Naive thymus-derived CD4-positive, alpha-beta T cell (primary cell): ENCODE measurements at places on chromosomes 16 and 17.
A peak's percentile ranks its signal among the peaks of the same experiment; 100 is the strongest.

- DNase-seq: no peak
Measured at GRCh38 chr17:4998027-4998731, 429 bp downstream of the KIF1C start.

GRCh38 chr17:58534901-58535421 is 20.5 kb upstream of the MTMR4 start:
- DNase-seq: no peak

- no peak for DNase-seq
Measured at GRCh38 chr16:3138342-3138741, 3.5 kb downstream of the ZNF213 start.

GRCh38 chr16:49884033-49885015 is 28.4 kb upstream of the ZNF423 start:
- DNase-seq: no peak

DNA sequence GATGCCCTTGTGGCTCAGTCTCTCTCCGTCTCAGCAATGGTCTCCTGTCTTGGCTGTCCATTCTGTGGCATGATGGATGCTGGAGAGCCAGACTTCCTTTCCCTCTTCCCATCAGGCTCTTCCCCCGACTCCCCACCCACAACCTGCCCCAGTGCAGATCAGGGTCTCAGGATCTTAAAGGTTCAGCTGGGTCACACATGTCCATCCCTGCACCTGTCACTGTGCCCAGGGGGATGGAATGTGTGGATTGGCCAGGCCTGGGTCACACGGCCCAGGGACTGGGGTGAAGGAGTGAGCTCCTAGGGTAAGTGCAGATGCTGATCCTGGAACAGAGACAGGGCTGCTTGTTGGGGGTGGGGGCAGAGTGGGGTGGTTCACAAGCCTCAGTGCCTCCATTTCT is 23.0 kb downstream of the ADGRG5 start:
- no peak for DNase-seq

GRCh38 chr16:83806036-83806435 is 1.7 kb upstream of the HSBP1 start:
- DNase-seq: no peak

GRCh38 chr17:77457572-77458201 is 316.9 kb downstream of the SEC14L1 start:
- DNase-seq: no peak

DNA sequence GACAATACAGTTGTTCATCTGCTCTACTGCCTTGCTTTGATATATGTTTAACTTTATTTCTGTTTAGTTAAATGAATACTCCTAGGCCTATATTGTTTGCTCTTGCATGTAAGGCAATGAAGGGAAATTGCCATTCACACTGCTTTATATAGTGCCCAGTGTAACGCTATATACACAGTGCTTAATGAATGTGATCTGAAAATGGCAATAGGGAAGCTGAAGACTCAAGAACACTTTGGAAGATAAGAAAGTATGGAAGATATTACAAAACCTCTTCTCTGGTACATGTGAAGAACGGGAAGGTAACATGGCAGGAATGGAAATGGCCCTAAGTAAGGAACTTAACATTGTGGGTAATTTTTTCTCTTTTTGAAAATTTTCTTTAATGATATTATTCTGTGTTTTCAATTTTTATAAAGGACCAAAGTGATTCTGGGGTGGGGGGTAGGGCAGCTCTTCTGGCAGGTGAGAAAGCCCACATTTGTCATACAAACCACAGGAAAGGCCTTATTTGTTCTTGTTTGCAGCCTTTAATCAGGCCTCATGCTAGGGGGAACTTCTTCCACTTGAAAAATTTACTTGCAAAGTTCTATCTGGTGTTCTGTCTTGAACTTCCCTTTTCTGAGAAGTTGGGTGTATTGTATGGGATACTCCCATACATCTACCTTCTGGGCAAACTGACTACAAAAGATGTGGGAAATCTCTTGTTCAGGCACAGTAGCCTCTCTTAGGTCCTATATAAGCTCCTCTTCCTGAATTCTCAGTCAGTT is 100.8 kb upstream of the CORO6 start:
- peak; percentile 43 for DNase-seq

DNA sequence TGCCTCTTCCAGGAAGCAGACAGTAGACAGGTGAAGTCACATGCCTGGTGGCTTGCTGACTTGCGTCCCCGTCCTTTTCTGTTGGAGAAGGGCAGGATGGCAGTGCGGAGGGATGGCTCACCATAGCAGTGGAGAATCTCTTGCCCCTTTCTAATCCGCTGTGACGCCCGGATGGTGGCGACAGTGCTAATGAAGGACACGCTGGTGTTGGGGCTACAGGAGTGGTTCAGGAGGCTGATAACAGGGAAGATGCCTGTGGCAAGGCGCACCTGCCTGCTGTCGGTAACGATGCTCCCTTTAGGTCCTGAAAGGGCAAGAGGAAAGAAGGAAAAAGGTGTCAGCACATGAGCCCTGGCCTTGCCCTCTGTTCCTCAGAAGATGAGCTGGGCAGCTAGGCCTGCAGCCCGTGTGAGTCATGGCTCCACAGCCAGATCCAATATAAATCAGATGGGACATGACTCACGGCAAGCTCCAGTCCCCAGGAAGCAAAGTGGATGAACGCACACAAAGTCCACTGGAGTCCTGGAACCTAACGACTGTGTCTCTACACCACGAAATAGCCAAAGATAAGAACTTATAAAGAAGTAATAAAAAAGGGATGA is 25.5 kb downstream of the SERPINF1 start:
- no peak for DNase-seq

DNA sequence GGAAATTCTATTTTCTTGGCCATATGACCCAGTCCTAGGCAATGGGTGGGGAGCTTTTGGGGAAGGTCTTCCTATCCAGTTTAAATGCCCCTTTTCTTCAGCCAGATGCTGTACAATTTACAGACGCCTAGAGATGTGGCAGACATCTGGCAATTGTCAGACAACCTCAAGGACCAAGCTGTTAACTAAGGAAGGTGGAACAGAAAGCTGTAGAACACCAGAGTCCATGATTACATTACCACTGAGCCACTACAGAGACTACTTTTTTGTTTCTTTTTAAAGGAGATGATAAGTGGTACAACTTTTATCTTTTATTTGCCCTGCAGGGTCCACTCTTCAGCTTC is 21.1 kb upstream of the CORO6 start:
- DNase-seq: no peak

DNA sequence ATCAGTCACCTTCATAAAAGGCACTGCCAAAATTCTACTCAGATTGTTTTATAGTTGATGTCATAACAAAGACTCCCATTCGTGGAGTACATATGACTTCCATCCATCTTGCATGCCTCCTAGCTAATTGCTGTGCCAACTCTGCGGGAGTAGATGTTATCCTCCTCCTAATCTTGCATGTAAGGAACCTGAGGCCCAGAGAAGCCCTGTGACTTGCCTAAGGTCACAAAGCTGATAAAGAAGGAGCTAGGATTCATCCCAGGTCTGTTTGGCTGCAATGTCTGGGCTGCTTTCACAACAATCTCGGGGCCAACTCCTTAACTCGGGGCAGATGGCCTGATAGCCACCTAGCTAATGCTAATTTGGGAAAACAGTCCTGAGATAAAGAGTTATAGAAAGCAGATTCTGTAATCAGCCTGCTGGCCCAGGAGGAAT is 87.3 kb downstream of the YPEL2 start:
- DNase-seq: no peak

DNA sequence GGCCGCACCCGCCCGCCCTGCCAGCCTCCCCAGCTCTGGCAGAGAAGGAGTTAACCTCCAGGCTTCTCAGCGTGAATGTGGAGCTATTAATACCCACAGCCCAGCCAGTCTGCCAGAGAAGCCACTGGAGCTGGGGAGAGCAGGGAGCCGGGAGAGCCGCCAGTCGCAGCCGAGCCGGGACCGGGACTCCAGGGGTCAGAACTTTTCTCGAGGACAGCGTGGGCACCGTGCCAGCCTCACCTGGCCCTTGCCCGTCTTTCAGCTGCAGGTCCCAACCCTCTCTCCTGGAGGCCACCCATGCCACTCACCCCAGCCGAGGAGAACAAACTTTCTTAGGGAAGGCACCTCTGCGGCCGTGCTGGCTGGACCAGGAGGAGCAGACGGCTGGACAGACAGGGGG is 33.8 kb upstream of the SBK1 start:
- no peak for DNase-seq

DNA sequence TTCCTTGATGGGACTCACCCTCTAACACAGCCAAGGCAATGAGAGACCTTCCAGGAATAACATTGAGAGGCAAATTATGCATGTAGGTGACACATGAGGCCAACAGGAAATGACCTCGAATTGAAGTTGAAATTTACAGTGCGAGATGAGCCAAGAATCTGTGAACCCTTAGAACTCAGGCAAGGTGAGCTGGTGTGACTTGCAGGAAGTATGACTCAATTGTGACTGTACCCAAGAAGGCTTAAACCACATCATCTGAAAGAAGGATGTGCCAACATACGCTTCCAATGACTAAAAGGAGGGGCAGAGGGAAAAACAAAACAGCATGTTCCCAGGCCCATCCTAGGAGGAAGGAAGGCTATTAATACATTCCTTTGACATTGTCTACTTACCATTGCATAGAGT is 44.8 kb downstream of the PITPNC1 start:
- peak; percentile 46 for DNase-seq

DNA sequence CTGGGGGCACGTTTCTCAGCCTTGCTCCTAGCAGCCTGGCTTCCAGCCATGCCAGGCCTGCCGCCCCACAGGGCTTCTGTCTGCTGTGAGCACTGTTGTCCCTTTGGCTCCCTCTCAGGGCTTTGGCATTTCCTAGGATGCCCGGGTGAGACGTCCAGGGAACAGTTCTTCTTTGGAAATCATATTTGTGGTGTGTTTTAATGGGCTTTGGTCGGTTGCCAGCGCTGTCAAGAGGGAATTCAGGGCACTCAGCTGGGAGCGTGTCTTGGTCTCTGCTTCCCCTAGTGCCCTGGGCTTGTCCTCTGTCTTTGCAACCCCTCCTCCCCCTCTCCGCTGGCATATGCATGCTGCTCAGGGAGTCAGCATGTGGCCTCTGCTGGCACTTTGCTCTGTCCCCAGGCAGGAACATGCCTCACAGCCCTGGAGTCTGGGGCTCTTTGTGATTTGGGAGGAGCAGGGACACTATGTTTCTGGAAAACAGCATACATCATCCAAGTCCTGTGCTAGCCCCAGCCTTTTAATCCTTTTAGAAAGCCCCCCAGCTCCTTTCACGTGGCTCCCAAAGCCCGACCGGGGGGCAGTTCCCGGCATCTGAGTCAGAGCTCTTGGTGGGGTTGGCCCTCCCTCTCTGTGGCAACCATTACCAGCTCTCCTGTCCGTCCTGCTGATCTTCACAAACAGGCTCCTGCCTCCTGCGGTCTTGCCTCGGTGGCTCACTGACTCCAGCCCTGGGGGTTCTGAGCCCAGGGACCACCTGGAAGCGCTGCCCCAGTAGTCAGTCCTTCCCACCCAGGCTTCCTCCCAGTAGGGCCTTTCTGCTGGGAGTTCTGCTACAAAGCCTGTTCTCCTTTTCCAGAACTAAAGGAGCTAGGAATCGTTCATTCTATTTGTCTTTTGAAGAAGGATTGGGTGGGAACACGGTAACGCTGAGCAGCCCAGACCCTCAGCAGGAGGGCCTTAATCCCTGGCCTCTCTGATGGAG is 26.7 kb downstream of the SAP30BP start:
- DNase-seq: no peak

GRCh38 chr17:48994549-48995303 is 2.5 kb upstream of the IGF2BP1 start:
- DNase-seq: no peak

DNA sequence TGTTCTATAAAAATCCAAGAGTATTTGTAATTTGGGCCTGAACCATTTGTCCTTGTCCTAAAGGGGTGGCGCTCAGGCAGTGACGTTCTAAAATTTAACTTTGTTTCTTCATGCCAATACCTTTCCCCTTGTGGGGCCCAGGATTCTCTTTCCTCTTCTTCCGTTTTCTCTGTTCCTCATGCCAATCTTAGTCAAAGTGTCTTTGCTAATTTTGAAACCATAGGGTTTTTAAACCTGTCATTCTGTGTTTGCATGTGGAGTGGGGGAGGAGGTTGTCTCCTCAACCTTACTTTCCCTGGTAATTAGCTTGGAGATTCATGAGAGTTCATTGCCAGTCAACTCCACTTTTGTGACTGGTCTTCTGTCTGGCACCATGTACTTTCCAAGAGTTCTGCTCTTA is 337.1 kb downstream of the MAF start:
- DNase-seq: no peak

DNA sequence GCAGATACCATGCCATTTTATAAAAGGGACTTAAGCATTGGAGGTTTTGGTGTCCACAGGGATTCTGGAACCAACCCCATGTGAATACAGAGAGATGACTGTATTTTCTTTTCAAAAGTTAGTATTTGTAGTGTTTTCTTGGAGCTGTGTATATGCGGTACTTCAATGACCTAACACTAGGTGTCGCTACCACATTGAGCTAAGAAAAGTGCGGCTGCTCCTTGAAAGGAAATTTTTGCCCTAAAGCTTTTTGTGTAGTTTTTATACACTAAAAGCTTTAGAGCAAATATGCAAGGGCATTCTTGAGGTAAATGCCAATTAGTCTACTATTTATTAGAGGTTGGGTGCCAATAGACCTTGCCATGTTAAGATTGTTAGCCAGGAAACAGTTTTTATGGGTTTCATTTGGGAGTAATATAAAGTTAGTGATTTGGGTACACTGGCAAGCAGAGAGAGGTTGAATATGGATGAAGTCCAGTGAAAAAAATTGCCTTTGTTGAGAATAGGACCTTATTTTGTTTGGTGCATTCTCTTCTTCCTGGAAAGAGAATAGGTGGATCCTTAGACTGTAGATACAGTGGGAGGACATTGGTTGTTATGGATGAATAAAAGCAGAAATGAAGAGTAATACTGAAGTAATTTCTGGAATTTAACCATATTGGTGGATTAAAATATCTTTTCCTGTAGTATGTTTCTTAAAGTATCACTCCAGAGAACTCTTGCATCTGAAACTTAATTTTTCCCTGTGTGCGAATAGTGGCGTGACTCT is 43.3 kb downstream of the BCAS3 start:
- peak; percentile 13 for DNase-seq

- no peak for DNase-seq
Measured at GRCh38 chr17:6046431-6046830, 23.7 kb upstream of the WSCD1 start.

- peak; percentile 62 for DNase-seq
Measured at GRCh38 chr17:77884019-77884418, 74.5 kb upstream of the TNRC6C start.

- DNase-seq: no peak
Measured at GRCh38 chr17:73288534-73289302, 23.1 kb downstream of the CDC42EP4 start.

- no peak for DNase-seq
Measured at GRCh38 chr17:71402661-71403141, 718.1 kb upstream of the SOX9 start.

- no peak for DNase-seq
Measured at GRCh38 chr17:64173646-64174045, 43.7 kb upstream of the ERN1 start.

DNA sequence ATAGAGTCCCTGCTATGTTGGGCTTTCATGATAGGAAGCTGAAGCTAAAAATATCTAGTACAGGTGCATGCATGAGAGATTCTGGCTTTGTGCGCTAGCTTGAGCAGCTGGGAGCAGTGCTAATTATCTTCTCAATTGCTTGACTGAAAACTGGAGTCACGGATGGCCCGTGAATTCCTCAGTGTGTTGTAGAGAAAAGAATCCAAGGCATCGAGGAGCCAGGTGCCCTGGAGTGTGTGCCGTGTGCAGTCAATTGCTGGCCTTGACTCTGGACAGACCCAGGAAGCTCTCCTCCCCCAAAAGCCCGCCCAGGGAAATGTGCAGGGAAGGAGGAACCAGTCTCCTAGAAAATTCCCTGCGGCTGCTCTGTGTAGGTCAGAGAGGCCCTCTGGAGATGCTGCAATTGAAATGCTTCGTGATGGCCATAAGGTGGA is 14.2 kb downstream of the LGALS3BP start:
- no peak for DNase-seq

GRCh38 chr16:84153660-84154214 is 8.6 kb downstream of the DNAAF1 start:
- DNase-seq: no peak
